ENCODE measurements at places on chromosomes 4 and X.

DNA sequence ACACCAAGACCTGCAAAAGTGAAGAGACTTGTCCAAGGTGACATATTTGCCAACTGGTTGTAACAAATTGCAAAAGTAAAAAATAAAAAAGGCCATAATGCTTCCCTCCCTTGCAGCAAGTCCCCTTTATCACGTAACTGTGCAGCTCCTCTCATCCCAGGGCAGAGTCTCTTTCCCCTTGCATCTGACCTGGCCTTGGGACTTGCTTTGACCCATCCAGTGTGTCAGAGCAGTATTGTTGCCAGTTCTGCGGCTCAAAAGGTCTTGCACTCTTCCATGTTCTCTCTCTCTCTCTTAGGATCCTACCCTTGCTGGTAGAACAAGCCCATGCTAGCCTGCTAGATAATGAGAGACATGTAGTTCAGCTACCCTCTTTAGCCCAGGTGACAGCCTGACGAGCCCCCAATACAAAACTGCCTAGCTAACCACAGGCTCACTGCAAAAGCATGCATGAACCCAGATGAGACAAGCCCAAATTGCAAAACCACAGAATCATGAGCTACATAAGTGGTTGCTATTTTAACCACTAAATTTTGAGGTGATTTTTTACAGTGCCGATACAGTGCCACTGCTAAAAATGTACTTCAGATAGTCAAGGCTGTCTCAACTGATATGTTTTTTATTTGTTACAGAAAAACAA lies 289.5 kb upstream of the PPARGC1A start:
- DNase-seq, result no peak

DNA sequence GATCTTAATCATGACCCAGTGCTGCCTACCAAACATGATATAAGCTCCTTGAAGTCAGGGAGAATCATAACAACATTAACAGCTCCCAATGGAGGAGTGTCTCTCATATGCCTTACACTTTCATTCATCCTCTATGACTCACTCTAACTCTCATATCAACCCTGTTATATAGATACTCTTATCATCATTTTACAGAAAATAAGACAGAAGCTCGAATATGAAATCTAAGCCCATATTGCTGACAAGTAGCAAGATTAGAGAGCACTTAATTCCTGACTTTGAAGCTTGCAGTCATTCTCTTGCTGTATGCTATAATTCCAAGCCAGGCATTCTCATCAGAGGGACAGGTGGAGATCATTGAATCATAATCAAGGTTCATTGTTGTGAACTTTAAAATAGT lies 476.7 kb upstream of the ATOH1 start:
- DNase-seq, result no peak

DNA sequence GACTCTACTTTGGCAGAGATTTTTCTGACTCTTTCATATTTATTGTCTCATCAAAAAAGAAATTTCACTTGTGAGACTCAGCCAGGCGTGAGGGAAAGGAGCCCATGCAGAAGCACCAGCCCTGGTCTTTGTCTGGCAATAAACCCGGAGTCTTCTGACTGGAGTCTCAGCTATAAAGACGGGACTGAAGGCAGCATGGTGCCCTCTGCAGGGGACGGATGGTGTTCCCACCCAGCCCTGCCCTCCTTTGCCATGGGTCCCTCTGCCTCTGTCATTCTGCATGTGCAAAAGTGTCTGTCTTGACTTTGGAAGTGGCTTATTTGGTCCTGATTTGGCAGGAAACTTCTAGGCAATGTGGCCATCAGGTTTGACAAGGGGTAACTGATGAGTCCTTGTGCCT lies 14.2 kb downstream of the ZNF185 start:
- DNase-seq, result no peak

DNA sequence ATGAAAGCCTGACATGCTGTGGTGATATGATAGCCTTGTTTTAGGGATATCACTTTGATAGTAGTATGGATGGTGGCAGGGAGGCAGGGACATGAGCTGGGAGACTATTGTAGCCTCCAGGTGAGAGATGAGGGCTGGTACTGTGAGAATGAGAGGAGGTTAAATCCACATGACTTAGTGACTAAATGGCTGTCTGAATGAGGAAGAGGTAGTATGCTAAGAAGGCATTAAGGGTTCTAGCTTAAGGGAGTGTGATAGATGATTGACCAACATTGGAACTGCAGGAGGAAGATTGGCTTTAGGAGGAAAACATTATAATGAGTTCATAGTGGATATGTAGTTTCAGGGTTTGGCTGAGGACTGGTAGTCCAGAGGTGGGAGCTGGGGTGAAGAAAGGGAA lies 195.0 kb upstream of the ANK2 start:
- no peak for DNase-seq

GRCh38 chr4:47926667-47927258 lies 12.4 kb upstream of the NFXL1 start:
- peak; percentile 56 for DNase-seq

- no peak for DNase-seq
These were observed 12.8 kb upstream of the CRMP1 start for GRCh38 chr4:5905714-5906113.

DNA sequence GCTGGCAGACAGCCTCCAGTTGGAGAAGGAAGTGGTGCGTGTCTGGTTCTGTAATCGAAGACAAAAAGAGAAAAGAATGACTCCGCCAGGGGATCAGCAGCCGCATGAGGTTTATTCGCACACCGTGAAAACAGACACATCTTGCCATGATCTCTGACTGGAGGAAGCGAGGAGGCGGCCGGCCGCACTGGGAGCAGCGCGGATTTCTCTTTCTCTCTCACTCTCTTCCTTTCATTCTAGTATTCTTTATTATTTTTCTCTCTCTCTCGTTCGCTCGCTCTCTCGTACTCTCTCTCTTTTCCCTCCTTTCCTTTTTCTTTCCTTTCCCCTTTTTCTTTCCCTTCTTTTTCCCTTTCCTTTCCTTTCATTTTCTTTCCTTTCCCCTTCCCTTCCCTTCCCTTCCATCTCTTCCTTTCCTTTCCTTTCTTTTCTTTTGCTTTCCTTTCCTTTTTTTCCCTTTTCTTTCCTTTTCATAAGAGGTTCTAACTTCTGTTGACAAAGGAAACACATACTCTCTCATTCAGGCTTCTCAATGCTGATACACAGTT lies 1.2 kb downstream of the POU3F4 start:
- no peak for DNase-seq

DNA sequence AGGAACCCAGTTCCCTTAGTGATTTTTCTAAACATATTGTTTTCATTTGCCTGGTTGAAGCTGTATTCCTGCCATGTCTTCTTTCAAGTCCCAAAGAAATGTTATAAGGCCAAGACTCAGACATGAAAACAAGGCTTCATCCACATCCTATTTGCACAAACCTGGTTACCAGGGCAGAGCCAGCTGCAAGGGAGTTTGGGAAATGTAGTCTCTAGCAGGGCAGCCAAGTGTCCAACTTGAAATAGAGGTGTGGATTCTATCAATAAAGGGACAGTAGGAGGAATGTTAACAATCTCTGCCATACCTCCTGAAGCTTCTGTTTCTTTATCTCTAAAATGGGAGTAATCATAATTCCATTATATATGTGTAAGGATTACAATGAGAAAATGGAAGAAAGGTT lies 56.6 kb downstream of the INTS12 start:
- no peak for DNase-seq

DNA sequence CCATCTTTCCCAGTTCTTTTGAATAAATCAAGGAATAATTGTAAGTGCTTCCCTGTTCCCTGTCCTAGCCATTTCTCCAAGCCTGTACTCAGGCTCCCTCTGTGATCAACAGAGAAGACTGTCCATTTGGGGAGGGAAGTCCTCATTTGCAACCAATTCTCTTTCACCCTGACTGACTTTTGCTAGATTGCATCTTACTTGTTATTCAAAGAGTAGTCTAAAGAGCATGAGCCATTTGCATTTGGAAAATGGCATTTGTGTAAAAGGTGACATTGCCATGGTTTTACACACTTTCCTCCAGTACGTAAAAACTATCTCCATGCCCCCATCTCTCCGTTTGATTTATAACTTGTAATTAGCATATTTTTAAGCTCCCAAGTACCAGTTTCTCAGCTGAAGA lies 110.6 kb downstream of the MBNL3 start:
- DNase-seq, result no peak

DNA sequence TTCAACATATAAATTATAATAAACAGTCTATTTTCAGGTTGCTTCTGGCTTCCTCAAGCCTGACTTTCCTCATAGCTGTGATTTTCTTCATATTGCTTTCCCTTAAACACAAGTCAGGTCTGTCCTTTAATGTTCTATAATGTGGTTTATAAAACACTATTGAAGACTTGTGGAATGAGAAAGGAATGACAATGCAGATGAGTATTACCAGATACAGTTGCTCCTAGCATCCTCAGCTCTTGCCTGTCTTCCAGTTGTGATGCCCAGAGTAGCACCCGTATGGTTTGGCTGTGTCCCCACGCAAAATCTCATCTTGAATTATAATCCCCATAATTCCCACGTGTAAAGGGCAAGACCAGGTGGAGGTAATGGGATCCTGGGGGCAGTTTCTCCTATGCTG lies 265.7 kb upstream of the BOD1L1 start:
- DNase-seq, result no peak

- DNase-seq, result no peak
These were observed 30.7 kb downstream of the SEPTIN11 start for GRCh38 chr4:76980261-76980660.

- DNase-seq, result no peak
These were observed 6.9 kb downstream of the APEX2 start for GRCh38 chrX:55006827-55007621.
